ENCODE measurements at places on chromosomes 6 and 20.
A peak's percentile ranks its signal among the peaks of the same experiment; 100 is the strongest.

- no peak for DNase-seq
These were observed 10.7 kb downstream of the MAFB start for GRCh38 chr20:40678286-40678875.

DNA sequence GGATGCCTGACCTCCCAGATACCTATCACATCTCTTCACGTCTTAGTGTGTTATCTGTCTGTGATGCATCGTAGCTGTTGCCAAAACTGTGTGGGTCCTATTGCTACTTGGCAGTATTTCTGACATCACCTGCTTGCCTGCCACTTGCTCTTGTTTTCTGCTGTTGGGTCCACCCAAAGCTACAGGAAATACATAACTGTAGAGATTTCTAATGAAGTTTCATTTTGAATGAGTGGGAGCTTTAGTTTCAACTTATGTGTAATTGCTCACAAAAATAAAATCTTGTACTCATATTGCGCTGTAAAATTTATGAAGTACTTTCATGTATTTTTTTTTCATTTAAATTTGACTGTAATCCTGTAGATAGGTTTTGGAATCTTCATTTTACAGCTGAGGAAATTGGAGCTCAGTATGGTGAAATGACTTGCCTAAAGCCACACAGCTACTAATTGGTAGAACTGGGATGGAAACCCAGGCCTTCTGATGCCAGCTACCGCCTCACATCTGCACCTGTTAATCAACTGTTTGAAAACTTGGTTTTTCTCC lies 113.6 kb upstream of the MAN1A1 start:
- no peak for DNase-seq

DNA sequence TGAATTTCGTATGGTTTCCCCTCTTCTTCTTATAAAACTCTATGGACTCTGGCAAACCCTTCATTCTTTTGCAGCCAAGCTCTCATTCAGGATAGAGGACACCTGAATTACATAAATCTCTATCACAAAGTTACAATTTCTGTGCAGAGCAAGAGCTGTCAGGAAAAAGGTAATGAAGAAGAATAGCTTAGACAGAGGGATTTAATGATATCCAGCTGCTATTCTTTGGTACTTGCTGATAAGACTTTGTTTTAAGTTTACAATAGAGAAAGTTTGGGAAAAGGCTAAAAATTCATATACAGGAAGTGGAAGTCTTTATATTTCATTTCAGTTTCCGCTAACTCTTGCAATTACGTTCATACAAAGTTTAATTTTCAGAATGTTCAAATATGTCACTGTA lies 227.0 kb downstream of the FOXC1 start:
- DNase-seq: no peak

- no peak for DNase-seq
These were observed 337.2 kb downstream of the SMOC2 start for GRCh38 chr6:168778201-168778600.

GRCh38 chr6:63440057-63440456 lies 120.3 kb upstream of the LGSN start:
- DNase-seq: no peak

GRCh38 chr20:62647521-62648317 lies 5.4 kb downstream of the SLCO4A1 start:
- DNase-seq: no peak

- no peak for DNase-seq
These were observed 47.9 kb upstream of the IL17A start for GRCh38 chr6:52138284-52138683.

DNA sequence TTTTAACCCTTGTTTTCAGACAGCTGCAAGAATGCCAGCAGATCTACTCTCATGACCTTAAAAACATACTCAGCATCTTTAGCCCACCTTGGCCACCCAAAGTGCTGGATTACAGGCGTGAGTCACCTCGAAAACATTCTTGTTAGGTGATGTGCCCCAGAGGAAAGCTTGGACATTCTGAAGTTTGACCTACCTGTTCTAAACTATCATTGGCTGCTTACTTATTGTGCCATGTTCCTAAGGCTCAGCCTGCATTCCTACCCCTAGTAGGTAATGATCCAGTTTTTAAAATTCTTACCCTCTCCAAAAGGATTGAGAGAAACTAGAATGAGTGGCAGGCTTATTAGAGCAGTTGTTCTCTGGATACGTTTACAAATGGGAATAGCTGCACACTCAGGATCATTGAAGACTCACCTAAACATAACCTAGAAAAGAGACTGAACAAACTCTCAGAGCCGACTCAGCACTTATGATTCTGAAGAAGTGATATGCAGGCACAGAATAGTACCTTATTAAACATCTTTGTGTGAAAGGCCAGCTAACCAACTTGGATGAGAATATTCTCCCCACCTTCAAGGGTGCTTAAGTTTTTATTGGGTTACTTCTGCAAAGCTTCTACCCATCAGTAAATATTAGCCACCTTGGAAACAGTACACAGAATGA lies 362.1 kb downstream of the NRN1 start:
- no peak for DNase-seq

DNA sequence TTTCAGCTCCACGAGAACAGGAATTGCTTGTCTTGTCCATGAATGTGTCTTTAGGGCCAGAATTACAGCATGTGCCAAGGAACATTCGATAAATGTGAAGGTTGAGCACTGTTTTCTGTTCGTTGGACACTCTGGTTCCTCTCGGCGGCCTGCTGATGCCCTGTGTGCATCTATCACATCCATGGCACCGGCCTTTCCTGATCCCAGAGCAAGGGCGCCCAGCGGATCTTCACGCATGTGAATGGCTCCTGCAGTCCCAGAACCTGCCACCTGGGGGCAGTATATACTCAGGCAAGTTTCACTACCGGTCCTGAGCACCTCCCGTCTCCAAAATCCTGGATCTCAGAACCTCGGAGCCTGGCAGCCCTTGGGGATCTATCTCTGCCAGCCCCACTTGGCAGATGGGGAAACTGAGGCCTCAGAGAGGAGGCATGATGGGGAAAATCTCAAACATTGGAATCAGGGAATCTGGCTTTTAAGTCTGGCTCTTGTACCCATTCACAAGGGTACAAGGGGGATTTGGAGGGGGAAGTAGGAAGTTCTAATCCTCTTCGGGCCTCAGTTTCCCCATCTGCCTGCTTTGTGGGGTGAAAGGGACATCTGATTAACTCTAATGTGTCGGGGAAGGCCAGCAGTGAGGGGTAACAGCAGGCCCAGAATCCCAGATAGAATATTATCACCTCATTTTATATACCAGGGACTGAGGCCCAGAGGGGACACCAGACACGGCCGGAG lies 4.3 kb upstream of the CEBPB start:
- peak; percentile 86 for DNase-seq

DNA sequence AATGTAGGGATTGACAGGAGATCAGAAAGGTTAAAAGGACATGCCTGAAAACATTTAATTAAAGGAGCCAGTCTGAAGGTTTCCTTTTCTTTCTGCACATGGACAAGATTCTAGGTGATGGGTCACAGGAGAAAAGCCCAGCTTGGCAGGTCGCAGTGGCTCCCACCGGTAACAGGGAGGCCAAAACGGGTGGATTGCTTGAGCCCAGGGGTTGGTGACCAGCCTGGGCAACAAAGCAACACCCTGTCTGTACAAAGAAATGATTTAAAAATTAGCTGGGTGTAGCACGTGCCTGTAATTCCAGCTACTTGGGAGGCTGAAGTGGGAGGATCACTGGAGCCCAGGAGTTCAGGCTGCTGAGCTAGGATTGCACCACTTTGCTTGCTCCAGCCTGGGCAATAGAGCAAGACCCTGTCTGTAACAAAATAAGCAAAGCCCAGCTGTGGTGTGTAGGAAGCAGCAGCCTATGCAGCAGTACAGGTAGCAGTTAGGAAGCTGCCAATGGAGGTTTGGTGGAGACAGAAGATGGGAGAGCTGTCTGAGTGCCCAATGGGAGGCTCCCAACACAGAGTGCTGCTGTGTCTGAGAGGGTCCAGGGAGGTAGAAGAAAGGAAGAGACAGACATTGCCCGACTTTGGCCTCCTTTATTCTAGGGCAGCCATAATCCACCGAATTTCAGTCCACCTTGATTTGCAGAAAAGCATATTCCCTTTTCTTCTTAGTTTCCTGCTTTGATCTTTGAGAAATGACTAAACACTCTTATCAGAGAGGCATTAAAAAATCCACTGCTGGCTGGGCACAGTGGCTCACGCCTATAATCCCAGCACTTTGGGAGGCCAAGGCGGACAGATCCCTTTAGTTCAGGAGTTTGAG lies 7.1 kb upstream of the AP5S1 start:
- no peak for DNase-seq

Measured in SW 1271 (cell line).